ENCODE measurements at places on chromosomes 13 and 19. TPM values are rescaled to one million over a fixed set of nuclear protein-coding genes. Genes with fewer than 3 reads are reported as not detected.

Gene FFAR3
- total RNA-seq, result not detected

Gene SELENOV
- not detected for total RNA-seq

Gene CKM
- not detected for total RNA-seq

Gene ZNF530
- 2.3 TPM for total RNA-seq

Gene MPND
- 3.9 TPM for total RNA-seq

Gene STK11
- 76.9 TPM for total RNA-seq

Gene SYCN
- total RNA-seq, result not detected

Gene ZSCAN4
- not detected for total RNA-seq

Gene SYNGR4
- total RNA-seq, result not detected

Gene MBD3L2
- total RNA-seq, result not detected

Gene ETHE1
- total RNA-seq, result 55.6 TPM

Gene DHDH
- 0.17 TPM for total RNA-seq

Gene FAM83E
- 0.23 TPM for total RNA-seq

Gene ZNF99
- total RNA-seq, result not detected

Gene LRRC8E
- total RNA-seq, result 3.1 TPM

Gene CEBPA
- total RNA-seq, result 0.07 TPM

Gene RNF225
- total RNA-seq, result 0.13 TPM

Measured in smooth muscle cell of the pulmonary artery (primary cell).